Stimulated activated CD8-positive, alpha-beta memory T cell treated with anti-CD3 and anti-CD28 coated beads, Interleukin-7, amount 100 ng/mL, for 24 hours (primary cell): ENCODE measurements at places on chromosomes 12 and 14.

DNA sequence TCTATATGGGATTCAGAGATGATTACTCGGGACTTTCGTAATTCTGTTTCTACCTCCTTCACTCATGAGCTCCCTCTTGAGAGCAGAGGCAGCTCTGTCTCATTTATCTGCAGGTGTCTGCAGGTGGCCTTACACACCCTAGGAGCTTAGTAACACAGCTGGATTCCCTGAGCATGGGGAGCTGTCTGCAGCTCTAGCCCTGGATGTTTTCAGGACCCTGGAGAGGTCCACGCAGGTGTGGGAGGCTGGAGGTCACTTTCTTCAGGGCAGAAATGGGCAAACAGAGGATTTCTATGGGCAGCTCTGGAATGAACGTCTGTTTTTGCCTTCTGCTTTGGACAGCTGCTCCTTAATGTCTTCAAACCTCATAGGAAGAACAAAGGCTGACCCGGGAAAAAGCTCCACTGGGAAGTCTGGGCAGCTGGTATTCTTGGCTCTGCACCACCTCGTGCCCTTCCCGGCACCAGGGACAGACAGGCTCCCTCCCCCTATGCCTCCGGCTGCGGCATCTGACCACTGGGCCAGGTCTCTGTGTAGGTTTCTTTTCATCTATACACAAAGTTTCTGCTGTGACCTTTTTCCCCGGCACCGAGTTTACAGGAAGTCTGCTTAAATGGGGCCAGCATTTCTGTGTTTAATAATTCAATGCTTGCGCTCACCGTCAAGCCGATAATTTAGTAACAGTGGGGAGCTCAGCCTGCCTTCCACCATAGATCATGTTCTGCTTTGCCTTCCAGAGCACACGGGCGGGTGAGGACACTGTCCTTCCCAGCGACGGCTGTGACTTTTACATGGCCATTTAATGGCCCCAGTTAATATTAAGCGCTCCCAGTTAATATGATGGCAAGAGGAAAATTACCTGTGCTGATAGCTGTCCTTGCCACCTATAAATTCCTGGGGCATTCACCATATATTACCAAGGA, 320.2 kb upstream of the SFSWAP start:
- no peak for DNase-seq

DNA sequence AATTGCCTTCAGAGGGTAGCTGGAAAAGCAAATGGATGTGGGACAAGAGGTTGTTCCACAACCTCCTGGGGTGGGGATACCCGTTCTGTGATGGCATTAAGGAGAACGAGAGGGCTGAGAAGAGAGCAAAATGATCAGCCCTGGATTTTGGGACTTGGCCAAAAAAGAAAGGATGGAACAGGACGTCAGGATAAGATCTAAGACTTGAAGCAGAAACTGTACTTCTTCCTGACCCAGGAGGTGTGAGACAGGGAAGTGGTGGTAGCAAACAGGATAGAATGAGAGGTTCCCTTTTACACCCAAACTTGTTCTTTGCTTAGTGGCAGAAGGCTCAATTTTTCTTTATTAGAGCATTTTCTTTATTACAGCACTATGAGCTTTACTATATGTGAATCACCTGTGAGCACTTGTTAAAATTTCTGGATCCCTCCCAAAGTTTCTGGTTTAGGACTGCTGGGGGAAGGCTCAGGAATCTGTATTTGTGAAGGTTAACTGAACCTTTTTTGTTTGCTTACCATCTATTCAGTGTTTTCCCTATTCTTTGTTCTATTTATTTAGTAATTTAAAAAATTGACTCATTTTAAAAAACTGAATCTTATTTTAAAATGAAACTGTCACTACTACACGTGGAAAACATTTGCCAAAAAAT, 59.2 kb downstream of the ERC1 start:
- DNase-seq = no peak

DNA sequence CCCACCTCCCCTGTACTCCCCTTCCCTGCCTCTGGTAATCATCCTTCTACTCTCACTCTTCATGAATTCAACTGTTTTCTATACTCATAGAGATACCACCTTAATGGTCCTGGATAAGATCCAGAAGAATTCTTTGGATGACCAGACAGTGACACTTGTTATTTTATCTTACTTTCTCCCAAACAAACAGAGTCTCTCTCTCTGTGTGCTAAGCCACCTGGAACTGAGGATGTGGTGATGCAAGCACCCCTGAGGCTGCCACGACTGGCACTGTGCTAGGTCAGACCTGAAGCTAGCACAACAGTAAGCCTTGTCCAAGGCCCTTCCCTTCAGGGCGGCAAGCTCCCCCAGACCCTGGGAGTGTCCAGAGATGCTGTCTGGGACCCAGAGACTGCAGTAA, 250.2 kb downstream of the C12orf50 start:
- no peak for DNase-seq

DNA sequence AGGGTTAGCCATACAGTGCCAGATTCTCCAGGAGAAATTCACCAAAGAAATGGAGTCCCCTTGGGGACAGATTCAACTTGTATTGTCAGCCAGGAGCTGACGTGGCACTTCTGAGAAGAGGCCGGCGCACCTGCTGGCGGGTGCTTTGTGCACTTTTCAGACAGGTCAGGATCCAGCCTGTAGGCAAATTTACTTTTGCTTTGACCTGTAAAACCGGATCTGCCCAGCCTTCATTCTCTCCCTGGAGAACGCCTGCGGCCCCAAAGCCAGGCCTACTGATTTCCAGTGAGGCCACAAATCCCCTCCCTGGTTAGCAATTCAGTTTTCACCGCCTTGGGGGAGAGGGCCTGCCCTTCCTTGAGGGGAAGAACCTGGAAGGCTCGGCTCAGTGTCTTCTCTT, 17.4 kb downstream of the P2RX4 start:
- no peak for DNase-seq

- DNase-seq = no peak
Measured at GRCh38 chr14:77337880-77338279, 17.0 kb downstream of the GSTZ1 start.

DNA sequence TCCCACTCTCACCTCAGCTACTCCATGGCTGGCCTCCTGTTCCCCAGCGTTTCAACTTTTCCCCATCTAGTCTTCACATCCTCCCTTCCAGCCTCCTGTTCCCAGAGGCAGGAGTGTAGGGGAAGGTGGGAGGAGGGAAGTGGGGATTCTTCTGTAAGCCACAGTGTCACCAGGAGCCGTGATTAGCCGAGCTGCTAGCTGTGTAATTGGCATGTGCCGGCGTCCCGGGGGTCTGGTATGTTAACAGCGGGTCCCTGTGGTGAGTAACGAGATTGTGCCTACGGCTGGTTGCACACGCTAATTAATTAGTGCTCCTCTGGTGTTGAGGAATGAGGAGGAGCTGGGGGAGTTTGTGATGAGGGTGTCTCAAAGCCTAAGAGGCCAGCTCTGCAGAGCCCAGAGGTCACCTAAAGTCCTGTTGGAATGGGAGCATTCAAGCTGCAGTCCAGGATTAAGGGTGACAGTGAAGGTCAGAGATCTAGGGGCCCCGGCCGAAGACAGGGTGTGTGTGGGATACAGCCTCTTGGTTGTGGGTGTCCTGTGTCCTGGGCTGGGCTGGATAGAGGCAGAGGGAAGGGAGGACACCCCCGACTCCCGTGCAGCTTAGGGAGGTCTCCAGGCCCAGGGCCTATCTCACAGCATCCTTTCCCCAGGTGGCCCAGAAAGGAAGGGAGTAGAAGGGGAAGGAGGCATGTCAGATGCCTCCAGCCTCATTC, 10.0 kb upstream of the CALCOCO1 start:
- no peak for DNase-seq

DNA sequence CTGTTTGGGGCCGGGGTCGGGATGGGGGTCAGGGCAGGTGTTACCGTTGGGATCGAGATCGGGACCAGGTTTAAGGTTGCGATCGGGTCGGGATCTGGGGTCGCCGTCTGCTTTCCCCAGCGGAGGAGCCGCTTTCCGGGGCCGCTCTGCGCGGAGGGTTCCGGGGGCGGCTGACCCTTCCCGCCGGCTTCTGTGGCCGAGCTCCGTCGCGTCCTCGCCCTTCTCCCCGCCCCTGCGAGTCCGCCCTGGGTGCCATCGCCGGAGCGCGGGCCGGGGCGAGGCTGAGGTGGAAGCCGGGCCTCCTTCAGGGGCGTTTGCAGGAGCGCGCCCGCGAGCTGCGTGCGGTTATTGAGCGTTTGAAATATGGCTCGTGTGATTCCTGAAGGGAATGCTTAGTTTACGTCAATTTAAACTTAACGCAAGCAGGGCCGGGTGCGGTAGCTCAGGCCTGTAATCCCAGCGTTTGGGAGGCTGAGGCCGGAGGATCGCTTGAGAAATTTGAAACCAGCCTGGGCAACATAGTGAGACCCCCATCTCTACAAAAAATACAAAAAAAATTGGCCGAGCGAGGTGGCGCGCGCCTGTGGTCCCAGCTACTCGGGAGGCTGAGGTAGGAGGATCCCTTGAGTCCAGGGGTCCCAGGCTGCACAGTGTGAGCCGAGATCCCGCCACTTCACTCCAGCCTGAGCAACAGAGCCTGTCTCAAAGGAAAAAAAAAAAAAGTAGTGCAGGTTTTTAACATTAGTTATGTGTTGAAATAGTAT, 620 bp downstream of the PGAM5 start:
- no peak for DNase-seq

- DNase-seq = no peak
Measured at GRCh38 chr14:50542941-50543418, 10.6 kb upstream of the MAP4K5 start.

DNA sequence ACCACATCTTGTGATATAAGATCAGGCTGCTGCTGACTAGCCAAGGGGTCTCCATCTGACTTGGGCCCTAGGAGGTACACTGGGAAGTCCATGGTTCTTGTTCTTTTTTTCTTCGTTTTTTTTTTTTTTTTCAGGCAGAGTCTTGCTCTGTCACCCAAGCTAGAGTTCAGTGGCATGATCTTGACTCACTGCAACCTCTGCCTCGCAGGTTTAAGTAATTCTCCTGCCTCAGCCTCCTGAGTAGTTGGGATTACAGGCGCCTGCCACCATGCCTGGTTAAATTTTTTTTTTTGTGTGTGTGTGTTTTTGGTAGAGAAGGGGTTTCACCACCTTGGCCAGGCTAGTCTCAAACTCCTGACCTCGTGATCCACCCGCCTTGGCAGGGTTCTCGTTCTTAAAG, 178.2 kb downstream of the RMST start:
- no peak for DNase-seq
